ENCODE measurements at places on chromosomes 4 and X.

DNA sequence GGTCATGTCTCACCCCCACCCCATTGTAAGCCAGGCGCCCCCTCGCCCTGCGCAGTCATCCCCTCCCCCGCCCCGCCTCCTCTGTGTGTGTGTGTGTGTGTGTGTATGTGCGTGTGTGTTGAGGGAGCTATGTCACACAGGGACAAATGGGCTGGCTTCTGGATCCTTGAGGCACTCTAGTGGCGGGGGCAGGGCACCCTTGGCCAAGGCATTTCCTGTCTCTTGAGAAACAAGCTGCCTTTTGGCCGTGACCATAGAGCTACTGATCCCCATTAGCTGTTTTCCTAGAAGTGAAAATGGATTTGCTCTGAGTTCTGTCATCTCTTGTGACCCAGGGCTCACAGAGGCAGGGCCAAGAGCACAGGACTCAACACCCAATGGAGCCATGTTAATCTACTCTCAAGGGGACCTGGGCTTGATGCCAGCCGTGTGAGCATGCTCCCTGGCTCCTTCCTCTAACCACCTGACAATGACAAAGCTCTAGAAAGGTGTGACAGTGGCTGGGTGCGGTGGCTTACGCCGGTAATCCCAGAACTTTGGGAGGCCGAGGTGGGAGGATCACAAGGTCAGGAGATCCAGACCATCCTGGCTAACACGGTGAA, 162.5 kb upstream of the BCOR start:
- no peak for DNase-seq

- DNase-seq, result no peak
Observed at GRCh38 chrX:55767100-55767499, 49.6 kb downstream of the RRAGB start.

GRCh38 chr4:146095860-146096259, 79.7 kb upstream of the LSM6 start:
- DNase-seq, result no peak

- DNase-seq, result no peak
Observed at GRCh38 chr4:1874201-1874600, 3.0 kb downstream of the NSD2 start.

DNA sequence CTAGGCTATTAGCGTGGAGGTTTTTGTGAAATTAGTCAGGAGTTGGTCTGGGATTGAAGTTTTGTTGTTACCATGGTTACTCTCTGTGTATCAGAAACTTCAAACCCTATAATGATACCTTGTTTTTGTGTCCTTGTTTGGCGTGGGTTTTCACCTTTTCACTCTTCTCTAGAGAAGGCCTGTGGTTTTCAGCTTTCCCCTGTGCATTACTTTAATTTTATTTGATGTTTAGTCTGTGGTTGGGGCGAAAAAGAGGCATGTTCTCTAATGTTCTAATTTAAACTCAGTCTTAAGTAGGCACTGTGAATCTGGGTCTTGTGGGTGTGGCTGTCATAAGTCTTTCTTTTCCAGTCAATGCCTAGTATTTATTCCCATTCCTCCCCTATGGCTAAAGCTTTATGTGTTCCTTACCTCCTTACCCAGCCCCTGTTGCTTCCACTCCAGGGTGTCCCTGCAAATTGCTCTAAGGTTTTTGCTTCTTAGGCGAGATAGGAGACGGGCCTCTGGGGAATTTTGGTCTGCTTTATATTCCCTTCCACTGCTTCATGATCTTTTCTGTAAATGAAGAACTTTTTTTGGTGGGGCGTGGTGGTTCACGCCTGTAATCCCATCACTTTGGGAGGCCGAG, 326.3 kb upstream of the ZCCHC13 start:
- no peak for DNase-seq

DNA sequence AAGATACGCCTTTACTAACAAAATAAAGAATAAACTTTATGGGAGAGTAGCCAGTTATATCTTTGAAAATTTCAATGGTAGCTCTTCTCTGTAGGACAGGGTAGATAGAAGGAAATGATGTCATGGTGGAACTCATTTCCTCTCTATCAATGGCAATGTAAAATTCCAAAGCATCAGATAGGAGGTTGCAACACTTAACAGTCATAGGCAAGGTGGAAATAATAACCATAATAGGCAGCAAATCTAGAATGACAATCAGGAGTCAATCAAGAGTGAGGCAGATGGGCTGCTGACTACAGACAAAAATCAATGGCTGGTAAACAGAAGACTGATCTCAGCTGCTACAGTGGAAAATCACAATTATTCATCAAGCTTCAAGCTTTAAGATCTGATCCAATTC, 53.9 kb upstream of the TET2 start:
- DNase-seq, result no peak

DNA sequence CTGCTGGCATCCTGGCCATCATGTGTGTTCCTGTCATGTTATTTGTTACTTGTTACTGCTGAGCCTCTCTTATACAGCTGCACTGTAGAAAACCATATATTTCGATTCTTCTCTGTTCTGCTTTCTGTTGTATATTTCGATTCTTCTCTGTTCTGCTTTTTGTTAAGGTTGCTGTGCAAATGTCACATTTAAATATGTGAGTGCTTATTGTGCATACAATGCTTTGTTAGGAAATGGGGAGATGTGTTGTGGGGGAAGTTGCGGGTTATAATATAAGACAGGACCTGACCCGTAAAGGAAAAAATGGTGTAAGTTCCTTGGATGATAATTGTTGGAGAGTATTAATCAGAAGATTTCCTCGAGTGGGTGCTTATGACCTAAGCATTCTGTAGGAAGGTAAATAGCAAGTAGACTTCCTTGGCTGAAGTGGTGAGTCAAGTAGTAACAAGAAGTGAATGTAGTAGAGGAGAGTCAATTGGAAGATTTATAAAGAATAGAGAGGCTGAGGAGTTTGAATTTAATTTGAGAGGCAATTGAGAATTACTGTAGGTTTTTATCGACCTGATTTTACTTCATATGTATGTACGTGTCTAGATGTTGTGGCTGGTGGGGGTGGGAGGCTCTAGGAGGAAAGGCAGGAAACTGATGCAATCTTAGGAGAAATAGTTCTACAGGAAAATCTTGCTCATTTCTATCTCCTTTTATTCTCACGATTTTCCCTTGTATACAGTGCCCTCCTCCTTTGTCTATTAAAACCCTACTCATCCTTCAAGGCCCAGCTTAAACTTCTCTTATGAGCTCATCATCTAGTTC, 8.5 kb downstream of the OGT start:
- DNase-seq, result no peak
